ENCODE measurements at places on chromosomes 5 and 9.

DNA sequence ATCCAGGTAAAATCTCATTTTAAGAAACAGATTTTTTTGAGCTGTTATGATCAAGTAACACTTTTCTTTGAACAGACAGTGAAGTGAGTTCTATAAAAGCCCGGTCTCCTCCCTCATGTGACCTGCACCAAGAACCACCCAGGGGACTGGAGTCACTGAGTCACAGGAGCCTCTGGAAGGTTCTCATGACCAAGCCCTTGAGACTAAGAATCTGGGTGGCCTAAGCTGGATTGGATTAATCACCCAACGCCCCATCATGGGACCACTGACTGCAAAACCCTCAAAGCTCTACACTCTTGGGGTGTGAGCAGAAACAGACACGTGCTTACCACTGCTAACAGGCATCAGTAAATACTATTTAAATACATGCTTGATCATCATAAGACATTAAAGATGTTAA is 48.4 kb downstream of the SECISBP2 start:
- no peak for DNase-seq

DNA sequence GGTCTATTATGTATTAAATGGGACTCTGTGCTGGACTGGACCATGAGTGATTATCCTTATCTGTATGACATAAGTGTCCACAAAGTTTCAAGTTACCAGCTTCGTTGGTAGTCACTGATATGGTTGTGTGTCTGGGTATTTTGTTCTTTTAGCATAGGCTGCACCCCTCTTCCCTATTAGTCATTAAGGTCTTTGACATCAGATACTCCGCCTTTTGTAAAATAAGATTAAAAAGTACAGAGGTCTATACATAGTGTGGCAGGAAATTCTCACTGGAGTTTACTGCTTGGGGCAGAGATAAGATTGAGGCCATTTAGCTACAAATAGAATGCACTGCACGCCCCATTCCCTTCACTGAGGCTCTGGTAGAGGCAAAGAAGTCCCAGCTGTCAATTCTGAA is 99.4 kb downstream of the TMEM215 start:
- no peak for DNase-seq

DNA sequence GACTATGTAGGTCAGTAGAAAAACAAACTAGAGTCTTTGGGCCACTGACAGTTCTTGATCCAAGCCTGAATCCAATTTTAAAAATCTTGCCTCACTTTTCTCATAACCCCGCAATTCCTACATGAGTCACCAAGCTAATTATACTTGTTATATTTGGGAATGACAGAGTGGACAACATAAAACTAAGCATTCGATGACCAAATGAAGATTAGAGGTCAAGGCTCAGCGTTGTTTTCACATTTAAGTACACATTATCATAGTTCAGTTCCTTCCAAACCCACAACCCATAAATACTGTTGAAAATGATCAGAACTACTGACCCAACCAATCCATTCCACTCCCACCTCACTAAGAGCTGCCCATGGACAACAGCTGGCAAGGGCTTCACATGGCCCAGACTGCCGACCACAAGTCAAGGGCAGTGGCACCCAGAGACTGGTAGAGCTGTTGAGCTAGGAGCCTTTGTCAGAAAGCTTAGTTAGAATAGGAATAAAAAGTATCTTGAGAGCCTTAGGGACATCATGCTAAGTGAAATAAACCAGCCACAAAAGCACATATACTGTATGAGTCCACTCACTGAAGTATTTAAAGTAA is 64.2 kb downstream of the MYO10 start:
- no peak for DNase-seq

GRCh38 chr9:118809160-118809625 is 560.0 kb downstream of the BRINP1 start:
- DNase-seq = no peak

Data from cortex of kidney (tissue), 1 donor.